ENCODE measurements at places on chromosomes 16 and 17.
A peak's percentile ranks its signal among the peaks of the same experiment; 100 is the strongest.

DNA sequence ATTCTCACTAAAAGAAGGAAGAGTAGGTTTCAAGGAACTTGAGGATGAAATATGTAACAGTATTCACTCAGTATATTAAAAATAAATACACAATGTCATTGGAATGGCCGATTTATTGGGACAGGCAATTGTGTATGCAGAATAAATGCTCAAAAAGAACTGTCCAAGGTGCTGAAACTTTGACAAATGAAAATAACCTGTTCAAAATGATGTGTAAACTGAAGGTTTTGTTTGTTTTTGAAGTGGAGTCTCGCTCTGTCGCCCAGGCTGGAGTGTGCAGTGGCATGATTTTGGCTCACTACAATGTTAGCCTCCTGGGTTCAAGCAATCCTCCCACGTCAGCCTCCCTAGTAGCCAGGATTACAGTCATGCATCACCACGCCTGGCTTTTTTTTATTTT is 318.7 kb upstream of the RBFOX1 start:
- peak; percentile 54 for DNase-seq

- no peak for DNase-seq
These were observed 14.9 kb downstream of the GLG1 start for GRCh38 chr16:74591876-74592650.

DNA sequence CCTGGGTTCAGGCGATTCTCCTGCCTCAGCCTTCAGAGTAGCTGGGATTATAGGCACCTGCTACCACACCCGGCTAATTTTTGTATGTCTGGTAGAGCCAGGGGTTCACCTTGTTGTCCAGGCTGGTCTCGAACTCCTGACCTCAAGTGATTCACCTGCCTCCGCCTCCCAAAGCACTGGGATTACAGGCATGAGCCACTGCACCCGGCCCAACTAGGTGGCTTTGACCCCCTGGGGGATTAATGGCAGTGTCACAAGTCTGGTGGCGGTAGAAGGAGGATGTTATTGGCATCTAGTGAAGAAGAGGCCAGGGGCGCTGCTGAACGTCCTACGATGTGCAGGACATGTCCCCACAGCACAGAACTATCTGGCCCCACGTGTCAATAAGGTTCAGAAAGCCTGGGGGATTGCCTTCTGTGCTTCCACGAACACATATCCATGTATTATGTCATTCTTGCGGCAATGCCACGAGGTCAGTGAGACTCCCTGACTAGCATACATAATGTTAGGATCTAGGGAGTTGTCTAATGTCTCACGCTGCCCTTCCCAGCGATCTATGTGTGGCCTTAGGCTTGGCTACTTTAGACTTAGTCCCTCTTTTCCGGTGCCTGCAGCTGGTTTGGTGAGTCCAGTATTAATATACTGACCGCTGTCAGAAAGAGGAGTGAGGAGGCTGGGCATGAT is 75.8 kb downstream of the ABCC6 start:
- no peak for DNase-seq

DNA sequence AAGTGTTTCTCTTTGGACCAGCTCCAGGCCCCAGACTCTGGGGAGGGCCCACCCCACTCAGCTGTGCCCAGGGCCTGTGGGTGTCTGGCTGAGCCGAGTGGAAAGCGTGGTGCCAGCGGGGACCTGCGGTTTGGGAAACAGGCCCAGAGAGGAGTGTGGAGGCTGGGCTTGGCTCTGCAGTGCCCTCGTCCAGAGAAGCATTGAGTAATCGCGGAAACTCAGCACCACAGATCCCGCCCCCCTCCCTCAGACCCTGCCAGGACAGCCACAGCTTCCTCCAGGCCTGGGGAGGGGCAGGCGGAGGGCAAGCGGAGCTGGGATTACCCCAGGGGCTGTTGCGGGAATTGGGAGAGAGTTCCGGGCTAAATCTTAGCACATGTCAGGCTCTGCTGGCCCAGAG is 14.6 kb upstream of the PITPNA start:
- DNase-seq, result peak; percentile 74

DNA sequence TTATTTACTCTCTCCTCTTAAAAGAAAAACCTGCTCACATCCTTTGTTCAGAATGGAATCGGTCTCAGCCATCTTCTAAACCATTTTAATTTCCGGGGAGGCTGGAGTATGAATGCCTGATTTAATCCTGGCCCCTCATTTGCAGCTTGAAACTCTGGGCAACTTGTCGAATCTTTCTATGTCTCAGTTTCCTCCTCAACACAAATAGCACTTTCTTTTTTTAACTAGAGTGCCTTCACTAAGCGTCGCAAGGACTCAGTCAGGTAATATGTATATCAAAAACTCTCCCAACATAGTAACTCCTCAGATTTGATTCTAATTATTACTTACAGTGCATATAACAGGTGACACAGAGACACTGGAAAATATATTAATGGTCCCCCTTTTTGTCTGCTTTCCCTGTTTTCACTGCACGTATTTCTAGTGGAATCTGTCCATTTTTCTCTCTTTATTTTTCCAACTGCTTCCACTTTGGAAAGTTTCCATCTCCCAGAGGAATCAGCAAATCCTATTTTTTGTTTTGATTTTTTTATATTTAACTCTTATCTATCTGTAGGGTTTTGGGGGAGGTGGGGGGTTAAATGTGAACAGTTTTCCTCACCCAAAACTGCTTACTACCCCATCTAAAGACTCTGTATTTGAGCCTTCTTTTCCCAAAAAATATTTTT is 18.6 kb downstream of the SNN start:
- DNase-seq, result no peak

GRCh38 chr17:80008383-80008840 is 27.3 kb downstream of the TBC1D16 start:
- peak; percentile 88 for DNase-seq

GRCh38 chr17:81090361-81091136 is 55.6 kb downstream of the BAIAP2 start:
- peak; percentile 63 for DNase-seq

DNA sequence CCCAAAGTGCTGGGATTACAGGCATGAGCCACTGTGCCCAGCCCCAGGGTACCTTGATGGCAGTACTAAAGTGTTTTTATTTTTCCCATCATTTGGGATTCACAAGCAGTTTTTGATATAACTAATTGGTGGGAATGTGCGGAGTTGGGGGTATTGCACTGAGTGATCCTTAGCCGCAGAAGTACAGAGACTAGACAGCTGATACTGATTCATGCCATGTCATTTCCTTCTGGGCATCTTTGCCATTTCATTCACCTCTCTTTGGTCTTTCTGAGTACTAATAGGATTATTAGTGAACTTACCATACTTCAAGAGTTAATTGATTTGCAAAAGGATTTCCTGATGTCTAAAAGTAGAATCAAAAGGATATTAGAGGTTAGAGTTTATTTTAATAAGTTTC is 9.7 kb downstream of the NMT1 start:
- no peak for DNase-seq

GRCh38 chr16:56673921-56674320 is 4.3 kb downstream of the MT1H start:
- no peak for DNase-seq

GRCh38 chr17:19370493-19370960 is 7.8 kb upstream of the MAPK7 start:
- no peak for DNase-seq

- peak; percentile 59 for DNase-seq
These were observed 32.9 kb downstream of the CPSF4L start for GRCh38 chr17:73228748-73229236.

DNA sequence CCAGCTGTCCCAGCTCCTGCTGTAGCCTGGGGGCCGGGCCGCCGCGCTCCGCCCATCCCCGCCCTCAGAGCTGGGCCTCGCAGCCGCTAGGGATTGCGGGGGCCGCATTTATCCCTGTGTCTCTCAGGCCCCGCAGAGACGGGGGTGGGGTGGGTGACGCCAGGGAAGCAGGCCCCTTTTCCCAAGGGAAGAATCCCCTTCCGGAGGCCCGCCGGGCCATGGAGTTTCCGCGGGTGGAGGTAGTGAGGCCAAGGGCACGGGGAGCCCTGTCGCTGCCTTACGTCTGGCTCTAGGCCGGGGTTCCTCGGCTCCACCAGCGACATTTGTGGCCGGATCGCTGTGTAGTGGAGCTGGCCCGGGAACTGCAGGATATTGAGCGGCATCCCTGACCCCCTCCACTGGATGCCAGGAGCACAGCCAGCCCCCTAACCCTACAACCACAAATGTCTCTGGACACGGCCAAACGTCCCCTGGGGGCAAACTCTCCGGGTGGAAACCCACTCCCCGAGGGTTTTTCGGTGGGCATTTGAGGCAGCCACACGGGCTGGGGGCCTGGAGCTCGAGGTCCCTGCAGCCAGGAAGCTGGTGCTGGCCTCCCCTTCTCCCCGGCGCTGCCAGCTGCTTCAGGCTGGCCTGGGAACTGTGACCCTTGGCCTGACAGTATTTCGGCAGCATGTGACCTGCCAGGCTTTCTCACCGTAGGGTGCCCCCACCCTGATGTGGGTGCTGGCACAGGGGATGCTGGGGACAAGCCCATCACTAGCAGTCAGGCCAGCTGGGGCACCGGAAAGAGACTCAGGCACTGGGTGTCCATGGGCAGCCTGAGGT is 12.0 kb upstream of the CD300A start:
- DNase-seq, result peak; percentile 97

GRCh38 chr17:17480593-17481148 is 3.9 kb downstream of the MED9 start:
- no peak for DNase-seq

DNA sequence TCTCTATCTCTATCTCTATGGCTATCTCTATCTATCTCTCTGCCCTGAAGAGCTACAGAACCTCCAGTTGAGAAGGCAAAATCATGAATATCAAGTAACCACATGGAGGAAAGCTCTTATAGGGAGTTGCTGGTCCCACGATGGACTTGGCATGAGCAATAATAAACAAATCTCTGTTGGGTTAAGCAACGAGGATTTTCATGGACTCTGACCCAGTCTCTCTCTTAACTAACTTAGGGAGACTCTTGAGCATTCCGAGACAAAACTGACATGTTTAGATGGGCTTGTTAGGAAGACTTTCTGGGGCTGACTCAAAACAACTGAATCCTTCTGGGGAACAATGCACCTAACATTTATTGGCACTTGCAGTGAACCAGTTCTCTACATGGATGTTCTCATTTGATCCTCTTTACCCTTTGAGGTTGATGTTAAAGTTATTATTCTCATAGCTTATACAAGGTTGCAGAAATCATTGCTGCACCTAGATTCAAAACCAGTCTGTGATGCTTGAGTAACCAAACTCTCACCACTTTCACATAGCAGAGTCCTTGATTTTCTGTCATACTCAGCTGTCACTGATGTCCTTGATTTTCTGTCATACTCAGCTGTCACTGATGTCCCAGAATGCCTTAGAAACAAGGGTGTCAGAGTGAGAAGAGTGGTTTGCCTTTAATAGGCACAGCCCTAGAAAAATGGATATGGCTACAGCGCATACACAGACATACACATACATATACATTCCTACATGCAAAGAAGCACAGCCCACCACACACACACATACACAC is 354.6 kb upstream of the MAF start:
- DNase-seq, result peak; percentile 13

- DNase-seq, result no peak
These were observed 73.5 kb downstream of the GOSR1 start for GRCh38 chr17:30550512-30551273.

GRCh38 chr16:35626041-35626440 is 2166.6 kb downstream of the TP53TG3F start:
- DNase-seq, result no peak

- no peak for DNase-seq
These were observed 54.8 kb downstream of the RAP1GAP2 start for GRCh38 chr17:2850991-2851390.

DNA sequence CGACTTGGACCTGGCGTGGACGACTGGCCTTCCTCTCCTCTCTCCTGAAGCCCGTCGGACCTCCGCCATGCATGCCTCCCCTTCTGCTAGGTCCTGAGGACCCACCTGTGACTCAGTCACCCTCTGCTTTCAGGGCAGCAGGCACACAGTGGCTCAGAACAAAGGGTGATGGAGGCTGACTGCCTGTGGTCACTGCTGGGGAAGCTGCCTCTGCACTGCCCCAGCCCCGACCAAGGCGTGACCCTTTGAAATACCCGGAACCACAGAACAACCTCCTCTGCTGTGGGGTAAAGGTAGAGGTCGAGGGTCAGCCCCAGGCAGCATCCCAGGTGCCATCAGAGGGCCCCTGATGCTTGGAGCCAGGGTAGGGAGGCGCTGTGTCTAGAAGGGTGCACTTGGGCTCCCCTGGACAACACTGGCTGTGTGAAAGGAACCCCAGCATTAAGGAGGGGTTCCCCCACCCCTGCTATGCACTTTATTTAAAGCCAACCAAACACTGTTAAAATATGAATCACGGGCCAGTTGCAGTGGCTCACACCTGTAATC is 12.5 kb upstream of the SLC4A1 start:
- DNase-seq, result no peak

- DNase-seq, result no peak
These were observed 99.4 kb downstream of the SALL1 start for GRCh38 chr16:51051671-51052070.

DNA sequence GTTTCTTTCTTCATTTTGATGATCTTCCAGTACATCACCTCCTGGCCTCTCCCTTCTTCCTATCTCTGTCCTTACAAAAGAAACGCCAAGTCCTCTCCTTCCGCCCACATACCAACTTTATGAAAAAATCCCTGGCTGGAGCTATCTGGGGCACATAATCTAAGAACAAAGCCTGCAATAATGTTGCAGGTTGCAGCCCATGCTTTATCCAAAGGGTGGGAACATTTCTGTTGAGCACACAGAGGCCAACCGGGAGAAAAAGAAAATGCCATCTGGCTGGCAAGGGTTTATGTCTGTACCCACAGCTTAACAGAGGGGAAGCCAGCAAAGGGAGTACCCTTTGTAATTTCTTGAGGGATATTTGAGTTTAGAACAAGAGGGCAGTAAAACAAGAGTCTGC is 409.6 kb downstream of the SOX9 start:
- no peak for DNase-seq

DNA sequence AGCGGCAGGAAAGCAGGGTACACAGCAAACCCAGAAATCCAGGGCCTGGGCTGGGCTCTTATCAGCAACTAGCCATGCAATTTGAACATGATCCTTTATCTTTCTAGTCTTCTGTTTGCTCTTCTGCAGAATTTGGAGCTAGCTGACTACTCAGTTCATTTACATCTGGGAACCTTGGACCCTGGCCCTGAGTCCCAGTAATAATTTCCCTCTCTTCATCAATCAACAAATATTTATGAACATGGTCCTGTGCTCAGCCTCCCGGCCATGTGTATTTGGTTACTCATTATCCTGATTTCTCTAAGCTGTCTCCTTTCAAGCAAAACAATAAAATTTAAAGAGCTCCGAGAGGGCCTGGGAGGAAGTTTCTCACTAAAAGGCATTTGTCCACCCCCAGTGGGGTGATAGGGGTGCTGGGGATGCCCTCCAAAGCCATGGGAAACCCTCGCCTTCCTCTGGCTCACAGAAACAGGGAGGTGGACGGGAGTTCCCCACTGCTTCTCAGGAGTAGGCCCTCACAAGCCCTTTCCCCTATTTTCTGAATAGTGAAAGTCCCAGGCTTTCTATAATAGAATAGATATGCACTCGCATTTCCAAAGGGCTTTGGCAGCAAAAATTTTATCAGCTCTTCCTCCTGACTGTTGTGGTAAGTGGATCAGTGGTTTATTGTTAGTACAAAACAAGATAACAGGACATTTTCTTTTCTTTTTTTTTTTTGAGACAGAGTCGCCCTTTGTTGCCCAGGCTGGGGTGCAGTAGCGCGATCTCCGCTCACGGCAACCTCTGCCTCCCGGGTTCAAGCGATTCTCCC is 6.9 kb upstream of the WDR59 start:
- peak; percentile 76 for DNase-seq
